Cardiac fibroblast (primary cell): ENCODE measurements at places on chromosomes 4 and X.

GRCh38 chr4:61318431-61318830 is 118.3 kb downstream of the ADGRL3 start:
- no peak for DNase-seq

DNA sequence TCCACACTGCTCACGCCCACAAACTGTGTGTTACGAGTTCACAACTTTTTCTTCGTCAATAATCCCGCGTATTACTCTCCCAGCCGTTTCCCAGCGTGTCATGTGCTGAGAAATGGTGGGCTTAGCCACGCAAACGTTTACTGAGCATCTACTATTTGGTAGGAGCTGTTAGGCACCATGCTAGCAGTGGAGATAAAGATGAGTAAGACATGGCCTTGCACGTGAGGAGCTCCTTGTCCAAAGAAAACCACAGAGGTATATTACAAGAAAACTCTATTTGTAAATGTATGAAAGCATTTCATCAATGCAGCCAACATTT is 821 bp upstream of the TMEM128 start:
- no peak for DNase-seq

- no peak for DNase-seq
Observed at GRCh38 chr4:69759189-69759604, 1.2 kb downstream of the SULT1B1 start.

GRCh38 chrX:123871309-123871708 is 11.5 kb downstream of the XIAP start:
- DNase-seq: no peak

DNA sequence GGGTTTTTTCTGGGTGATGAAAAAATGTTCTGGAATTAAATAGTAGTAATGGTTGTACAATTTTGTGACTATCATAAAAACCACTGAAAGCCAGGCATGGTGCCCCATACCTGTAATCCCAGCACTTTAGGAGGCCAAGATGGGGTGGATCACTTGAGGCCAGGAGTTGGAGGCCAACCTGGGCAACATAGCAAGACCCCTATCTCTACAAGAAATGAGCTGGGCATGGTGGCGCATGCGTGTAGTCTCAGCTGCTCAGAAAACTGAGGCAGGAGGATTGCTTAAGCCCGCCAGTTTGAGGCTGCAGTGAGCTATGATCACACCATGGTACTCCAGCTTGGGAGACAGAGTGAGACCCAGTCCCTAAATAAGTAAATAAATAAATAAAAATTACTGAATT is 58.3 kb upstream of the TMEM131L start:
- DNase-seq: no peak

- no peak for DNase-seq
Observed at GRCh38 chr4:102524691-102525090, 23.5 kb downstream of the NFKB1 start.

GRCh38 chr4:186121057-186121456 is 16.6 kb downstream of the FAM149A start:
- no peak for DNase-seq

GRCh38 chr4:64829749-64830148 is 420.5 kb upstream of the TECRL start:
- no peak for DNase-seq

DNA sequence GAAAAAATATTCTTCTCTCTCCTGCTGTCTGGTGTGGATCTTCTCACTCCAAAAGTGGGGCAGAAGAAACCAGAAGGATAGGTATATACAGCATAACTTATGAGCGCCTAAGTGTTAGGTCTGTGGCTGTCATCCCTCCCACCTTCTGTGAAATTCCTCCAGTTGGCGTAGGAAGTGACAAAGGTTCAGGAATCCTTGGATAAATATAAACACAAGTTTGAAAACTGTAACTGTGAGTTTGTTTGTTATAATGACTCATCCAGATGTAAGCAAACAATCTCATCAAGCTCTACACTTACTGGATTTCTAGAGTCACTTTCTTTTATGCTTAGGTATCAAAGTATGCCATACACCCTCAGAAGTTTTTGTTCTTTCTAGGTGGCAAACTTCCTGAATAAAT is 405.2 kb downstream of the FAT4 start:
- DNase-seq: no peak

DNA sequence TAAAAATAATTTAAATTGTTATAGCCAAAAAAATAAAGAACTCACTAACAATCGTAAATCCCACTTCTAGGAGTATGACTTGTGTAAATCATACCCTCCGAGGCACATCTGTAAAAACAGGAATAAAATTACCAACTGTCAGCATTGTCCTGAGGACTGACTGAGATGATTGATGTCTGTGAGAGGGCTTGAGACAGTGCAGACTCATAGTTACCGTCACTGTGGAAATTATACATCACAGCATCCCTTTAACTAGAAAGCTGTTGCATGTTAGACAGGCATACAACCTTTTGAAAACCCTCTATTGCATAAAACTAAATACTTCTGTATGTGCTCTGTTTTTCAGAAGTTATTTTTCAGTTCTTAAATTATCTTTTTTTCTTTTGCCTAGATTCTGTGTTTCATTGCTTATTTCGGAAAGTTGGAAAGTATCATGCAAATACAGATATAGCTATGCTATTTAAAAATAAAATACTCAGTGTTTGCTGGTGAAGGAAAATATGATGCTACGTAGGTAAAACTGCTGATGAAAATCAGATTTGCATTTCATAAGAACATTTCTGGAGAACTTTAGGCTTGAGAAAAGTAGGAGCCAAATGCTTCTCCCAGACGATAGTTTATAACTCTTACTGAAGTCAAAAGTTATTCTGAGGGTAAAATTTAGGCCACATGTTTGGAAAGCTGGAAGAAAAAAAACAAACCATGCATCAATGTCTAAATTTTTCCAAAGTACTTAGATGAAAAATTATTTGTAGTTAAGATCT is 13.6 kb upstream of the RBPJ start:
- no peak for DNase-seq

DNA sequence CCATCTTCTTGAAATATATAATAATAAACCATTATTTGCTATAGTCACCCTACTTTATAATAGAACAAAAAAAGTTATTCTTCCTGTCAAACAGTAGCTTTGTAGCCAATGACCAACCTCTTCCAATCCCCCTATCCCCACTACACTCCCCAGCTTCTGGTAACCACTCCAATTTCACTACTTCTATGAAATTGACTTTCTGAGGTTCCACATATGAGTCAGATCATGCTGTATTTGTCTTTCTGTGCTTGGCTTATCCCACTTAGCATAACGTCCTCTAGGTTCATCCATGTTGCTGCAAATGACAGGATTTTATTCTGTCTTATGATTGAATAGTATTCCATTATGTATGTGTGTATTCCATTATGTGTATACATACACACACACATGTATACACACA is 809.7 kb upstream of the NDST4 start:
- no peak for DNase-seq

- DNase-seq: no peak
Observed at GRCh38 chrX:108114541-108114940, 23.0 kb downstream of the ATG4A start.

DNA sequence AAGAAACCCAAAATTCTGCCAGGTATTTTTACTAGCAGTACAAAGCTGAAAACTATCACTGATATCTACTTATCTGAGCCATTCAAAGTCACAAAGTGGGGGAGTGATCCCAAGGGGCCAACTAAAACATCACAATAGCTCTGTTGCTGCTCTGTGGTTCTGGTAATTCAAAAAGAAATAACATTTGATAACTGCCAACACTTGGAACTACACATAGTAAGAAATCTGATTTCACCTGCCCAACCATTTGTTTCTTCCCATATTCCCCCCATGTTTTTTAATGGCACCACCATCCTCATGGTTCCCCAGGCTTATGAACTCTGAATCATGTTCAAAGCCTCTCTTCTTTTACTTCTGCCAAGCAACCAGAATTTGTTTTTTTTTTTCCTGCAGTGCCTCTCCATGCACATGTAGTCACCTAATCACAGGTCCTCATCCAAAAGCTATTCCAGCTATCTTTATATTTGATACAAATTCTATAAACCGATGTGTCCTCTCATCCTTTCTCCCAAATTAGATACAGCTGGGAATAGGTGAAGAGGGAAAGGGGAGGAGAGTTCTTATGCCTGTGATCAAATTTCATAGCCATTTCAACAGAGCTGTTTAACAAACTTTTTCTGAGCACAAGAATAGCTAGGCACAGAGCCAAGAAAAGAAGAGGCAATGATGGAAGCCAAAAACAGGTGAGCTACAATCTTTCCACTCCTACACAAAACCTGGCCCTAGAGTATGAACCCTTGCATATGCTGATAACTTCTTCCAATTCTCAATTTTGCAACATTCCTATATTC is 7.7 kb downstream of the AMMECR1 start:
- peak; percentile 8 for DNase-seq

DNA sequence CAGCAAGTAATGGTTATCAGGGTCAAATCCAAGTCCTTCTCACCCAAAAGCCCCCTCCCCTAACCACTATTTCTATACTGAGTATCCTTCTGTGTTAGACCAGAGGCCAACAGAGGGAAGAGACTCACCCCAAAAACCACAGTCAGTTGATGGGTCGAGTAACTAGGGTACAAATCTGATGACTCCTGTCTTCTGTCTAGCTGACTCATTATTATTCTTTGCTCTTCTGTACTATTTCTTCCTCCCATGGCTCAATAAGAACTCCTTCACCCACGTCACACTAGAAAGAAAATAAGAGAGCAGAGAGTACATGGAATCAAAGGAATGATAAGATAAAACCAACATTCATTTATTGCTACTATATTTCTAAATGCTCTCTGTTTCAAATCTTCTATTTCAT is 2.0 kb downstream of the RAB40A start:
- peak; percentile 66 for DNase-seq

GRCh38 chrX:95628796-95629195 is 1055.8 kb upstream of the DIAPH2 start:
- no peak for DNase-seq

DNA sequence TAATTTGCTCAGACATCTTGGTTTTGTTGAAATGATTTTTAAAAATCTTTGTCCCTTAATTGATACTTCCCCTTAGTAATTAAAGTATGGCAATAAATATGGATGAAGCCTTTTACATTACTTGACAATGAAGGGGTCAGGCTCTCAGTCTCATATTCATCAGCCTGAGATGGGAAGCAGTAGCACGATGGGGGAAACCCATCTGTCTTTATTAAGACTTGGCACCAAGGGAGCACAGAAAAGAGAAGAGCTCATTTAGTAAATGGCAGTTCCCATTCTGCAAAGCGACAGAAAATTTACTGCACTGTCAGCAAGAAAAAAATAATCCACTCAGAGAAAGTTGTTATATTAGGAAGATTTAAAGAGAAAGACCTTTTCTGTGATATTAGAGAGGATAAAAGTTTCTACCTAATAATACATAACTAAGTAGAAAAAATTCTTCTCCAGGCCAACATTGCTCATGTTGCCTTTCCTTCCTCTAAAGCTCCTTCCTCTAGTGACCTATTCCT is 7.9 kb upstream of the SERTM2 start:
- DNase-seq: no peak

DNA sequence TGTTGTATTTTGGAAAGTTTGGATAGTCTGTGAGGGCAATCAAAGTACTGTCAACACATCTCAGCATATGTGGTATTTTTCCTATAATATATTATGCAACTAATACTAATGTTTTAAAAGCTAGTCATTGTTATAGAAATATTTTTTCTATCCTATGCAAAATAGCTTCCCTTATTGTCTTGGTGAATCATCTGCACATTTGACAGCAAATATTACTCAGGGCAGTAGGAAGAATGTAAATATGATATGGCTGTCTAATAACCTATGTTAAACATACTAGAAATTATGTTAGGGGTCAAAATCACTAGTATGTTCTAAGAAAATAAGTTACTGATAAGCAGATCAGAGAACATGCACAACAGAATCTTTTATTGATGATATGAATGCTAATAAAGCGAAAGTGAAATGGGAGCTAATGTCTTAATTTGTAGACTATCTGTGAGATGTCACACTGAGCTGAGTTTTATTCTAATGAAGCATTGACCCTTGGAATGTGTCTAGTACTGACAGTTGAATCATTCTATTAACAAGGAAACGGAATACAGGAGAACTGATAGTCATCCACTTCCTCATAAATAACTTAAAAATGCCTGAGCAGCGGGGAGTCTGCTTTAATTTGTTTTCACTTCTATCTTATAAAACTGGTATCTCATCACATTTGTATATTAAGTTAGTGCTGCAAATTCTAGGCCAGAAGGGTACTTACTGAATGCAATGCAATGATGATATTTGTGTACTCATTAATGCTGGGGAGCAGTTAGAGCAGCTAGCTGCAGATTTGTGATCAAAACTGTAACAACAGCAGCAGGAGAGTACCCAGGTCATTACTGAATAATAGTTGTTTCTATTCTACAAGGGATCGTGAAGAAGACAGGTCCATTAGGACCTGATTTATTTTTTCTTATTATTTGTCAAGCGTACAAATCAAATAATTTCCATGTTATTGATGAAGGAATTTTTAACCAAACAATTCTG is 440.3 kb upstream of the AADAT start:
- no peak for DNase-seq

DNA sequence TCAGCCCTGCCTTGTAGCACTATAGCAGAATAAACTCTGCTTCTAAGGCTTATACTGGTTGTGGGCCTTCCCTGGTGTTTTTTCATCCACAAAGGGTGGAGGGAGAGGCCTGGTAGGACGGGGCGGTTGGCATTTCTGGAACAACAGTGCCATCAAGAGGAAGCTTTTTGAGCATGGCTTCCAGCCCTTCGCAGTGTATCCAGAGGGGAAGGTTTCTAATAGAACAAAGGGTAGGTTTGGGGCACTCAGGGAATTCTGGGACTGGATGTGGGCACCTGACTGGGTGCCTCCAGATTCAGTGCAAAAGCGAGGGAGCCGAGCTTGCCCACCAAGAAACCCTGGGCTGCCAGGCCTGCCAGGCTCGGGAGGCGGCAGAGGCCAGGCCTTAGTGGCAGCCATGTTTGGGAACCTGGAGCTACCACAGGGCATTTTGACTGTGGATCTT is 229.6 kb upstream of the AGTR2 start:
- peak; percentile 12 for DNase-seq

DNA sequence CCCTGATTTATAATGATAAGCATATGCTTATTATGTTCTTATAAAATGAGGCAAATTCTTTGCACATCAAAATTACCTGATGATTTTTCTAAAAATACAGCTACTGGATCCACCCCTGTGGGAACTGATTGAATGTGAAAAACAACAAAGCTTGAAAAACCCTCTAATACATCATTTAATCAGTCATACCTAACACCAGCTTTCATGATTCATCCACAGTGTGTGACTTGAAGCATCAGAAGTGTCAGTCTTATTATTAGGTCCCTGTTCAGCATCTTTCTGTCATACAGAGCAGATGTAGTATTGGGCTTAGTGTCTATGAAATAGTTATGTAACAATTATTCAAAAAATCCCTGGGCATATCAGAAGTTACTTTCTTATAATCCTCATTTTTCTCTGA is 671.3 kb upstream of the GALNT7 start:
- no peak for DNase-seq

DNA sequence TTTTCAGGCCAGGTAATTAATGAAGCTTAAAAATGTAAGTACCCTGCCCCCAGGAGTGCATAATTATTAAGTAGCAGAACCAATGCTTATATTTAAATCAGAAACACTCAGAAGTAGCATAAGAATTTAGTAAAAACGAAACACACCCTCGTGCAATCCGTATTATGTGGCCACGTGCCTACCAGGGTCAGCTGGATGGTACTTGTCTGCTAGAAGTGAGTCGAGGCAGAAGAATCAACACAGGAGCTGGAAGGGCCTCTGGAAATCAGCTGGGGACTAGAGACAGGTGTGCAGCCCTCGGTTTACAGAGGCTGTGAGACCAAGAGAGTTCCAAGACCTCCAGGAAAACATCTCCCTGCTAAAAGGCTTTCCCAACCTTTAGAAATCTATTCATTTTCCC is 559 bp upstream of the FAM47E start:
- peak; percentile 12 for DNase-seq
